AG04450 (cell line): ENCODE measurements at places on chromosomes 2 and 18.

DNA sequence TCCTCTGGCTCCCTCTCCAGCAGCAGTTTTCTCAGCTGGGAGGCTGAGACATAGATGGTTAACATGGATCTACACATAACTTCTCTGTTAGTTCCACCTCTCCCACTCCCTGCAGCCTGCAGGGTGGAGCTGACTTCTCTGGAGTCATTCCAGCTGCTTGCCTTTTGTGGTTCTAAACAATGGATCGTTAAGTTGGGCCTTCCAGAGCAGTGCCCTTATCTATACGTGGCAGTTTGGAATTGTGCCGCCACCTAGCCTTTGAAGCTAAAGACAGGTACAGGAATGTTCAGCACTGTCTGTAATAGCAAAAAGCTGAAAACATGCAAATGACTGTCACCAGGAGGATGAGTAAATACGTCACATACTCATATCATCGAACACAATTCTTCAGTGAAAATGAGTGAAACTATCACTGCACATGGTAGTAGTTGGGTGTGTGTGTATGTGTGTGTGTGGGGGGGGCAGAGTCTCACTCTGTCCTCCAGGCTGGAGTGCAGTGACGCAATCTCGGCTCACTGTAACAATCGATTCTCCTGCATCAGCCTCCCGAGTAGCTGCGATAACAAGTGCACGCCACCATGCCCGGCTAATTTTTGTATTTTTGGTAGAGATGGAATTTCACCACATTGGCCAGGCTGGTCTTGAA is 50.3 kb downstream of the SH2D6 start:
- no peak for DNase-seq

GRCh38 chr2:207135801-207136457 is 29.8 kb downstream of the KLF7 start:
- no peak for DNase-seq

- no peak for DNase-seq
Observed at GRCh38 chr2:28054916-28055315, 164.4 kb downstream of the BABAM2 start.

- DNase-seq, result no peak
Observed at GRCh38 chr2:62056341-62056740, 139.6 kb upstream of the B3GNT2 start.

DNA sequence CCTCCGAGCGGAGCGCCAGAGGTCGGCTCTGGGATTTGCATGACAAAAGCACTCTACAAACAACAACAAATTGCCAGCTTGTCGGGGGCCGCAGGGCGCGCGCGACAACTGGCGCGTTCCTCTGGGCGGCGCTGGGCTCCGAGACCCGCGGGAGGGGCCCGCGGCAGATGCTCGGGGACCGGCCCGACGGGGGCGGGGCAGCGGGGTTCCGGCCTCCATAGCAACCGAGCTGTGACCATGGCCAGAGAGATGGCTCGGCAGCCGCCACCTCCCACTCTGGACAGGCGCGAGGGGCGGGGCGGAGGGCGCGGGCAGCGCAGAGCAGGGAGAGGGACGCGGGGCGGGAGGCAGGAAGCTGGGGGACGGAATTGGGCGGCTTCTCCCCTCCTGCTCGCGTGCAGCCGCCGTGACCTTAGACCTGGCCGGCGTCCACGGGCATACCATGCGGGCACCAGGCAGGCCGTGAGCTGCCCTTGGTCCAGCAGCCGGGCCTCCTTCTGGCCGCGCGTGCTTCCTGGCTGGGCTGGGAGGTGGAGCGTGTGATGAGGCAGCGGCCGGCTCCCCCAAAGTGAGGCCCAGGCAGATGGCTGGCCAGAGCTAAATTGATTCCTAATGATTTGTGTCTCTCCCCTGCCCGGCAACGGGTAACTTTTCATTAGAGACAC is 171.5 kb downstream of the CELF4 start:
- peak; percentile 59 for DNase-seq

GRCh38 chr2:97957432-97958183 is 38.1 kb downstream of the TMEM131 start:
- DNase-seq, result peak; percentile 18
